ENCODE measurements at places on chromosomes 2 and 18.

- DNase-seq: no peak
These were observed 798.5 kb downstream of the SATB2 start for GRCh38 chr2:198659096-198659870.

GRCh38 chr2:648476-649424 lies 28.5 kb downstream of the TMEM18 start:
- DNase-seq: no peak

GRCh38 chr2:179354739-179355537 lies 90.3 kb upstream of the SESTD1 start:
- DNase-seq: peak; percentile 55

DNA sequence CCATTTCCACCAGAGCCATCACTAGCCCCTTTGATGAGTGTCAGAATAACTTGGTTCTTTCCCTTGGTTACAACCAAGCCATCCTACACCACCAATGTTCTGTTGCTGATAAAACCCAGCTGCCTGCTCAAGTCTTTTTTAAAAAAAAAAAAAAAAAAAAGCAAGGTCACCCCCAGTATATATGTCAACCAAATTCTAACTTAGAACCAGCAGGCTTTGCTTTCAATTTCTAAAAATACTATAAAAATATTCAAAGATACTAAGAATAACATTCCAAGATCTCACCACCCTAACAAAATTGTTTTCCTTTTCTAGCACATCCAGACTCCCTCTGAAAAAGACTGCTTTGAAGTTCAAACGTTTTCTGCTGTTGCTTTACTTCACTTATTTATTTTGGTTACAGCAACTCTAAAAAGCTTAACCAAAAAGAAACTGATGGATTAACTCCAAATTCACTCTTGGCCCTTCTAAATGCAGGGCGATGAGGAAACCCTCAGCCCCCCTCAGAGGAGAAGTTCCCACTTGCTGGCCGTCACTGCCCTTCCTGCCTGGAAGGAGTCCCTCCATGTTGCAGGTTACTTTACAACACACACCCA lies 10.9 kb downstream of the UXS1 start:
- peak; percentile 65 for DNase-seq

DNA sequence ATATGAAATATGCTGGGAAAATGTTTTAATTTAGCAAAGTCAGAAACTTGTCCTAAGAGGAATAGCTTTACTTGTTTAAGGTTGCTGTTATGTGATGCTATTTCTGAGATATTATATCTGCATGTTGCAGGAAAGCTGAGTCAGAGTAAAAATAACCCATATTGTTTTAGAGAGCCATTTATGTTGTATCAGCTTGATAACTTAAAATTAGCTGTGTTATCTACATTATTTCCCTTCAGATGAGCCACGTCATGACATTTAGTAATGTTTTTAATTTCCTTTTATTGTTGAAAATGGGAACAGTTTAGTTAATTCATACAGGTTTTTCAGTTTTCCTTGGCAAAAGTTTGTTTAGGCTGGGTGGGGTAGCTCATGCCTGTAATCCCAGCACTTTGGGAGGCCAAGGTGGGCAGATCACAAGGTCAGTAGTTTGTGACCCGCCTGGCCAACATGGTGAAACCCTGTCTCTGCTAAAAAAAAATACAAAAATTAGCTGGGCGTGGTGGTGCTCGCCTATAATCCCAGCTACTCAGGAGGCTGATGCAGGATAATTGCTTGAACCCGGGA lies 55.8 kb downstream of the TTC27 start:
- DNase-seq: no peak

GRCh38 chr18:46738491-46738890 lies 18.4 kb downstream of the ST8SIA5 start:
- no peak for DNase-seq

Data from choroid plexus epithelial cell (primary cell).